ENCODE measurements at places on chromosomes 7 and 10. TPM values are rescaled to one million over a fixed set of nuclear protein-coding genes. Genes with fewer than 3 reads are reported as not detected.

The BMI1 gene
- total RNA-seq: 20.4 TPM

The HOXA9 gene
- total RNA-seq: not detected

The AKR1C4 gene
- not detected for total RNA-seq

The RADIL gene
- total RNA-seq: under 0.01 TPM

The LOXL4 gene
- total RNA-seq: 0.13 TPM

The ACTR3C gene
- total RNA-seq: 6.4 TPM

The SYPL1 gene
- total RNA-seq: 64.8 TPM

The VPS26A gene
- total RNA-seq: 68.5 TPM

The PSMG3 gene
- 50.8 TPM for total RNA-seq

The TSPAN33 gene
- total RNA-seq: 1.7 TPM

The ZNF425 gene
- total RNA-seq: 3.7 TPM

The SSC4D gene
- total RNA-seq: 1.3 TPM

The ERVW-1 gene
- not detected for total RNA-seq

The AEBP1 gene
- 0.26 TPM for total RNA-seq

The CTNNA3 gene
- not detected for total RNA-seq

The MOGAT3 gene
- total RNA-seq: not detected

The TIMM23B gene
- total RNA-seq: 20.6 TPM

The CNNM1 gene
- under 0.01 TPM for total RNA-seq

The GCK gene
- total RNA-seq: 0.53 TPM

The TMEM130 gene
- total RNA-seq: not detected

The ZNF736 gene
- total RNA-seq: 9.7 TPM

The ZNF239 gene
- total RNA-seq: 2.6 TPM

The RET gene
- 0.26 TPM for total RNA-seq

The WEE2 gene
- total RNA-seq: not detected

The AOAH gene
- total RNA-seq: not detected

The RNLS gene
- total RNA-seq: 6.7 TPM

The PCDH15 gene
- total RNA-seq: not detected

The OR2A12 gene
- total RNA-seq: not detected

The CCDC3 gene
- total RNA-seq: 3.7 TPM

The SPDYE2B gene
- total RNA-seq: not detected

The CRYGN gene
- not detected for total RNA-seq

The MAP3K8 gene
- total RNA-seq: 1.6 TPM

The C7orf57 gene
- total RNA-seq: 2.4 TPM

The UPK3BL2 gene
- total RNA-seq: 151 TPM

The HOGA1 gene
- total RNA-seq: 0.13 TPM

The VIM gene
- total RNA-seq: 115 TPM

The CTTNBP2 gene
- total RNA-seq: 0.26 TPM

The FFAR4 gene
- not detected for total RNA-seq

The NUP42 gene
- total RNA-seq: 29.4 TPM

The SPDYE8 gene
- not detected for total RNA-seq

The RNF148 gene
- 0.26 TPM for total RNA-seq

The ELMO1 gene
- not detected for total RNA-seq

The MRLN gene
- total RNA-seq: not detected
